ENCODE measurements at places on chromosomes 4 and X.

DNA sequence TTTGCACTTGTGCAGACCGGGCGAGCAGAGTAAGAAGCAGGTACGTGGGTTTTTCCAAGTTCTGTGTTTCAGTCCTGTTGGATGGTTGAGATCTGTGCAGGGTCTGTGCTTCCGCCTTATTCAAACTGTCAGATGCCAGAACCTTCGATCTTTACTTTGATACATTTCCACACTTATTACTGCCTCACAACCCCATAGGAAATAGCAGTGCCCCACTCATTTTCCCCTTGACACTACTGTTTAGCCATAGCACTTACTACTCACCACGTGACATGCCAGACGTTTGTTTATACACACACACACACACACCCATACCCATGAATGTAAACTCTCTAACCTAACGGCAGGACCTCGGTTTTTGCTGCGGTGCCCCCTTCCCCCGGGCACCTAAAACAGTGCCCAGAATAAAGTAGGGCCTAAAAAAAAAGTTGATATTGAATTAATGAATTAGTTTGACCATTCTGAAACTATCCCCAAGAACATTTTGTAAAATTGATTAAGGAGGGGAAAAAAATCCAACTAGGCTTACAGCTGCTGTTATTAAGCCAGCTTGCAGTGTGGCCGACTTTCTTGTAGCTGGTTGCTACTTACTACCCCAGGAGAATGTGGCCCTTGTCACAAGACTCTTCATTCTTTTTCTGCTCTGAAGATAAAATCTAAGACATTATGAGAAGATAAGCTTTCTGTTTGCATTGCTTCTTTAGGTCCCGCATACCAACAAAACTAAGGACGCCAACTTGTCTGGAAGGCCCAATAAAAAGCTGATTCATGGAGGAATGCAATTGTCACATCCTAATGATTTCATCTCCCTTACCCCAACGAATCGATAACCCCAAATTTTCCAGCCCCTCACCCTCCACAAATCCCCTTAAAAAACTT lies 704 bp upstream of the SEPSECS start:
- no peak for DNase-seq

GRCh38 chr4:52038103-52038912 lies at the start of gene SGCB:
Gene SGCB (minus strand): TSS chr4:52038299. CDS start chr4:52038259, 40 bp downstream.
- peak; percentile 56 for DNase-seq

DNA sequence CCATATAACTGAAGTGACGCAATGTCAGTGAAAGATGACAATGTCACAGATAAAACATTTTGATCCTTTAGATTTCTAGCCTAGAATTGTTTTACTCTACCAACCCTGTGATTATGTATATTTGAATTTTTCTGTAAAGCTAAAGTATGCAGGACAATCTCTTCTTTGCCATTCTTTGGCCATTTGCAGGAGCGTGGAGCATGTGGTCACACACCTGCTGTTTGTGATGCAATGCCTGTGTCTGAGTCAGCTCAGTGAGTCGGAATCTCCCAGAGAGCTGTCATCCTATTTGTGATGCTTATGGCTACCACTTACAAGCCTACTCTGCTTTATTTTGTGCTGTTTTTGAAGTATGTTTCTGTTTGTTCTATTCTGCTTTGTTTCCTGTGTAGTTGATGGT lies 214.5 kb downstream of the NAF1 start:
- DNase-seq = no peak

DNA sequence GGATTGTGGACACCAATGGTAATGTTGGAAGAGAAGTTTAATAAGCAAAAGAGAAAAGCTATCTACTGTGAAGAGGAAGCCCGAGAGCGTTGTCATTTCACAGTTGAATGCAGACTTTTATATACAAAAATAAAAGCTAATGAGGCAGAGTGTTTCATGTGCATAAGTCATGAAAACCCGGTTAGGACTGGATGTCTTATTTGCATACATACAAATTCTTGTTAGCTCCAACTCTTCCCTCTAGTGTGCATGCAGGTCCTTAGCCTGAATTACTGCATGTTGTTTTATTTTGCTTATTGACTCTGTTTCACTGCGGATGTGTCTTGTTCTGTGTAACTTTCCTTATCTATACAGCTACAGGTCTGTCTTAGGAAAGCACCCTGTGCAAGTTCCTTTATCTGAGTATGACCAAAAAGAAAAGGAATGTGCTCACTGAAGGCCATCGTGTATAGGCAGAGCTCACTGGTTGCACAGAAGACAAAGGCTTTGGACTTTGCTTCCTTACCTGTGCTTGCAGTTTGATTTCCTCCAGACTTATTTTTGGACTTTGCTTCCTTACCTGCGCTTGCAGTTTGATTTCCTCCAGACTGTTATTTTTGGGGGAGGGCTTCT lies 25.1 kb upstream of the UGT2B11 start:
- no peak for DNase-seq

GRCh38 chrX:25003066-25003849 lies 12.5 kb downstream of the ARX start:
- DNase-seq = no peak

DNA sequence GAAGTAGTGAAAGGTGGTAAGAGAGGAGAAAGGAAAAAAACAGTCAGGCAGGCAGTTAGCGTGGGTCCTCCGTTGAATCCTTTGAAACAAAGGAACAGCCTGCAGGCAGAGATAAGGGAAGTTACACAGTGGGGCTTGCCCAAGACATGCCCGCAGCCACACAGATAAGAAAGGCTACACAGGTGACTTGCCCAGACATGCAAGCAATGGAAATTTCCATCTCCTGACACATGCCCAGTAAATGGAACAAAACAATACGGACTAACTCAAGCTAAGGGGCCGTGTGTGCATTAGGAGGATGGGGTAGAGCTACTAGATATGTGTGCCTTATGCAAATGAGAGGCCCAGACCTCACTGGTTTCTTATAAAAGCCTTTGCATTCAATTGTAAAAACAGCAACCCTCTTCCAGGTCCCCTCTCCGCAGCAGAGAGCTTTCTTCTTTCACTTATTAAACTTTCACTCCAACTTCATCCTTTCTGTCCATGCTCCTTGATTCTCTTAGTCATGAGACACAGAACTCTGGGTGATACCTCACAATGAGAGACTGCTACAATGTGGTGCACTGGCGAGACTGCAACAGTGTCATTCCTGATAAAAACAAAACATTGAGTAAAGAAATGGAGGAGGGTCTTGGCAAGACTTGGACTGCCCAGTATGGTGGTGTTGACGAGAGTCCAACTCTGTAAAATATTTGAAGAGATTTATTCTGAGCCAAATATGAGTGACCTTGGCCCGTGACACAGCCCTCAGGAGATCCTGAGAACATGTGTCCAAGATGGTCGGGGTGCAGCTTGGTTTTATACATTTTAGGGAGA lies 997.4 kb upstream of the PRKX start:
- DNase-seq = no peak

DNA sequence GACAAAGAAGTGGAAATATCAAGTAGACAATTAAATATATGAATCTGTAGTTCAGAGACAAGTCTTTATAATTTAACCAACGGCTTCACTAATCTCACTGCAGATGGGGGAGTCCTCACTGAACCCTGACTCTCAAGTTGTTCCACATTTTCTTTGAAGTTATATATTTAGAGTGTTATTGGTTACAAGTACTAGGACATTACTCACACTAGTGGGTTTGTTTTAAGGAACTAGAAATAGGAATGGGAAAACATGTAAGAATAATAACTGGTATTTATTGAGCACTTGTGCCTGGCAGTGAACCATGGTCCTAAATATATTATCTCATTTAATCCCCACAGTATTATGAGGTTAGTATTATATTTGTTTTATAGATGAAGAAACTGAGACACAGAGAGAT lies 22.0 kb downstream of the MND1 start:
- DNase-seq = no peak

DNA sequence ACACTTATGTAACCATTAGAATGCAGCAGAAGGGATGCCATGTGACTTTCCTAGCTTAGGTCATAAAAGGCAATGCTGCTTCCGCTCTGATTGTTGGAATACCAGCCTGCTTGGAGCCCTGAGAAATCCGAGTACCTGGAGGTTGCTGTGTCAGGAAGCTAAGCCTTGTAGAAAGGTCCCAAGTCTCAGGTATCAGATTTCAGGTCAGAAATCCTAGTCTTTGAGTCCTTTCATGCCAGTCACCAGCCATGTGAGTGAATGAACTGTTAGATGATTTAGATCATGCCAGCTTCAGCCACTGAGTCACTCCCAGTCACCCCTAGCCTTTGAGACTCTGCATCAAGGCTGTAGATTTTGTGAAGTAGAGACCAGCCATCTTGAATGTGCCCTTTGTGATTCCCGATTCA lies 23.5 kb downstream of the RAP1GDS1 start:
- DNase-seq = no peak

- no peak for DNase-seq
Measured at GRCh38 chrX:139086246-139086645, 374.7 kb upstream of the FGF13 start.

- DNase-seq = no peak
Measured at GRCh38 chrX:40127052-40127451, 29.3 kb upstream of the BCOR start.

DNA sequence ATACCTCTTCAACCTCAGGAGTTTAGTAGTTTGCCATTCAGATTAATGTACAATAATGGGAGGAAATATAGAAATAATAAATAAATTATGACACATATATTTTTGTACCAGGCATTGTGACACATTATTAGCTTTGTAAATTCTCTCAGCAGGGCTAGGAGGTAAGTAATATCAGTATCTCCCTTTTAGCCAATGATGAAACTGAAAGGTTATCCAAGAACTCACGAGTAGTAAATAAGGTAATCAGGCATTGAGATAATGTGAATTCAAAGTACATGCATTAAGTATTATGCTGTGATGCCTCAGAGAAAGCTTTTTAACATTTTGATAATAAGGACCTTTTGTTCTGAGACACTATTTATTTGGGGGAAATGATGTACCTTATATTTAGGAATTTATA lies 5.3 kb upstream of the ARAP2 start:
- DNase-seq = no peak

GRCh38 chr4:173530326-173531085 lies 477 bp upstream of the HAND2 start:
- DNase-seq = no peak

DNA sequence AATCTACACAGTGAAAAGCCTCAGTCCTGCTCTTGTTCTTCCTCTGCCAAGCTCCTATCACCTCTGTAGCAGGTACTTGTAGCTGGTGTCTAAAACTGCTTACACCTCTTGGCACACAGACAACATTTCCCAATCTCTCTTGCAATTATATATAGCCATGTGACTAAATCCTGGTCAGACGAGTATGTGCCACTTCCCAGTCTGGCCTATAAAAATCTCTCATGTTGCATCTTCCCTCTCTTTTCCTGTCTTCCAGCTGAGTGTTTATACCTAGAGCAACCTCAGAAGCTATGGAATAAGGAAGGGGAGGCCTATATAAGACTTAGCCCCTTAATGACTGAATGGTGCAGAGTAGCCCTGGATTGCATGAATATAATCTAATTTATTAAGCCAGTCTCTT lies 105.8 kb downstream of the RNF150 start:
- DNase-seq = no peak

GRCh38 chrX:1137531-1137930 lies 74.9 kb downstream of the CRLF2 start:
- no peak for DNase-seq

DNA sequence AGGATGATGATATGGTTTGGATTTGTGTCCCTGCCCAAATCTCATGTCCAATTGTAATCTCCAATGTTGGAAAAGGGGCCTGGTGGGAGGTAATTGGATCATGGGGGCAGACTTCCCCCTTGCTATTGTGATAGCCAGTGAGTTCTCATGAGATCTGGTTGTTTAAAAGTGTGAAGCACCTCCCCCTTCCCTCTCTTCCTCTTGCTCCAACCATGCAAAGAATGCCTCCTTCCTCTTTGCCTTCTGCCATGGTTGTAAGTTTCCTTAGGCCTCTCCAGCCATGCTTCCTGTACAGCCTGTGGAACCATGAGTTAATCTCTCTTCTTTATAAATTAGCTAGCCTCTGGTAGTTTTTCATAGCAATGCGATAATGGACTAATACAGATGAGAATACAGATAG lies 19.7 kb upstream of the ALG13 start:
- no peak for DNase-seq

DNA sequence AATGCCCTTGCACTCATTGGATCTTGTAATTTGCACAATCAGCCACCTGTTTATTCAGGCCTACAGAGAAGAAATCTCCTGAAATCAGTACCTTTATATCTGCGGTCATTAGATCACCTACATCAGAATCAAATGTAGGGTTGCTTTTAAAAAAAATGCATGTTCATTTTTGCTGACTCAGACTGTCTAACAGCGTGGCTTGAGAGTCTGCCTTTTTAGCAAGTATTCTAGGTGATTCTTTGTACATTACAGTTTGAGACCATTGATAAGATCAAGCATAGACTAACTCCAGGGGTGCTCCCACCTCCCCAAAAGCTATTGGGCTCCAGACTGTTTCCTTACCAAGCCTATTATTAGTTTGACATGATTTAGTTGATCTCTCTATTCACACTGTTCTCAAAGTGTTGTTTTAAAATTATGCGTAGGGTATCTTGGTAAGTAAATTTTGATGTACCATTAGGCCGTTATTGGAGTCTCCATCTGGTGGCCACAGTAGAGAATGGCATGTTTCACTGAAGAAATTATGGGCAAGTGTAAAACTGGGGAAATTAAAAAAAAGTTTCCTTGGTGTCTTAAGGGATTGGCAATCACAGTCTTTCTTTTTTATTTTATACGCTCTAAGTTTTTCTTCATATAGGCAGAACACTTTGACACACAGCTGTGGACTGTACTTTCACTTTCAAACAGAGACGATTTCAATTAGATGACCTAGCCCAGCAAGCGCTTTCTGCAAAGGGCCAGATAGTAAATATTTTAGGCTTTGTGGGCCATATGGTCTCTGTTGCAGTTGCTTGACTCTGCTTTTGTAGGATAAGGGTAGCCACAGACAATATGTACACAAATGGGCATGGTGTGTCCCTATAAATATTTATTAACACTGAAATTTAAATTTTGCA lies 33.7 kb upstream of the MSL3 start:
- no peak for DNase-seq

GRCh38 chr4:189206953-189207352 lies 733.7 kb upstream of the FRG1 start:
- no peak for DNase-seq

- no peak for DNase-seq
Measured at GRCh38 chrX:17560385-17560784, 176.9 kb upstream of the SCML1 start.

GRCh38 chr4:88998001-88998400 lies 59.0 kb downstream of the FAM13A start:
- no peak for DNase-seq

DNA sequence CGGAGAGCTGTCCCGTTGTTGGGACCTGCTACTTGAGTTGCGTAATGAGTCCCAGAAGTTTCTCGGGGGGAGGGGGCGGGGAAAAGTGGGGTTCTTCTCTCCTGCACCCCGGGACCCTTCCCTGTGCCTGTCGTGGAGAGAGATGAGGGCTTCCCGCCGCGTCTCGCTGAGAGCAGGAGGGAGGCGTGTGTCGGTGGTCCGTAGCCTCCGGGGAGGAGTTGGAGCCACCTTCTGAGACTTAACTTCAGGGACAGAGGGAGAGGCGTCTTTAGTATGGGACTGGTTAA lies 698 bp downstream of the AFF1 start:
- no peak for DNase-seq

All from effector memory CD4-positive, alpha-beta T cell (primary cell).